SIG-M5 (cell line): ENCODE measurements at places on chromosomes 13 and 19.

GRCh38 chr13:22735011-22735995, 445.5 kb upstream of the SGCG start:
- DNase-seq, result no peak

GRCh38 chr13:32446220-32446619, 18.3 kb upstream of the N4BP2L1 start:
- no peak for DNase-seq

- no peak for DNase-seq
Measured at GRCh38 chr19:14473978-14474578, 1.1 kb downstream of the PTGER1 start.

- no peak for DNase-seq
Measured at GRCh38 chr13:43785261-43785649, 1.5 kb downstream of the ENOX1 start.

DNA sequence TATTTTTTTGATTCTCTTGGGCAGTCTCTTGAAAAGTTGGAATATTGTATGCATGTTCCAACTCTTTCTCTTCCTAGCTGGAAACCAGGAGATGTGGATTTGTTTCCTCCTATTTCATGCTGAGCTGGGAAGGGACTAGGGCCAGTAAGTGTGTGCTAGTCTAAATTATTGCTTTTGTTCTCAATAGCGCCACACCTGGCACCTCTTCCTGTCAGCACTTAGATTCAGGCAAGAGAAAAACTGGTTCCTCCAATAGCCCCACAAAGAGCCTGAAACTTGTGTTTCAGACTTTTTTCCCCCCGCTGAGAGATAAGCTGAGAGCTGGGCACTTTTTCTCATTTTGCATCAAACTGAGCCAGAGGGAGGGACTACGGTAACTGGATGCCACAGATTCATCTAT, 353.4 kb downstream of the OLFM4 start:
- DNase-seq, result no peak

DNA sequence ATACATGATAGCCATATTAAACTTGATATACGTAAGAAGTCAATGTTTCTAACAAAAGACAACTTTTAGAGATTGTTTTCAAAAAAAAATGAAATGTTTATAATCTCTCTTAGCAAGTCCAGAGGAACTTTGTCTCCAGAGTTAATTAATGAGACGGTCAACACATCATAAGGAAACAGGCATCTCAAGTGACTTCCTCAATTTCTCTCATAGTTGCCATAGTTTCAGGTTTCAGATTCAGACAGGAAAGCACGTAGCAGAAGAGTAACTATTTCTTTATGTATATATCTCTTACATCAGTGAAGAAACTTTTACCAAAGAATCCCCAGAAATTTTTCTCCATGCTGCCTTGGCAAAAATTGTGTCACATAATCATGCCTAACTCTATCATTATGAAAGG, 159.6 kb upstream of the ATXN8OS start:
- DNase-seq, result peak; percentile 45

DNA sequence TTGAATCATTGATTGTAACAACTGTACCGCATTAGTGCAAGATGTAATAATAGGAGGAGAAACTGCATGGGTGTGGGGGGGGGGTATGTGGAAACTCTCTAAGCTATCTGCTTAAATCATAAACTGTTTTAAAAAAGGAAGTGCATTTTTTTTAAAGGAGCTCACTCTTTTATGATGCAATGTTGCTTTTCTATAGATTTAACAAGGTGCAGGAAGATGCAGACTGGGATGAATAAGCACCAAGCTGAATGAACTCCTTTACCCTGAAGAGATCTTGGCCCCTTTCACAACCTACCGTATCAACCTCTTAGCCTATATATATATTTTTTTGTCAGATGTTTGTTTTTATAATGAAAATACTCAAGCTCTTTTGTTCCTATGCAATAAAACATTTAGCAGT, 95.9 kb downstream of the AKAP11 start:
- peak; percentile 18 for DNase-seq

DNA sequence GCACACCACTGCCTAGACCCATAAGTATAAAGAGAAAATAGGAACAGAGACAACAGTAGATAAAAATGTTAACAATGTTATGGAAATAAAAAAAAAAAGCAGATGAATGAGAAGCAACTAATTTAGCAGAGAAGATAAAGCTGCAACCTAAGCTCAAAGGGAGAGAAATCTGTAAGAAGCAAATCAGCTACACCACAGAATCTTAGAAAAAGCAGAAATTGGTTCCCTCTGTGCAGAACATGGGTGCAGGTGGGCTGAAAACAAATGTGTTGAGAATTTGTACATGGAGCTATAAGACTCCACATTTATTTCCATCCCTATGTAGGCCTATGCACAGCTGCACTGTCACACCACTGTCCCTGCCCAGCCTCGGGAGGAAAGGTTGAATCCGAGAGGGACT, 44.8 kb upstream of the KATNAL1 start:
- DNase-seq, result no peak

- DNase-seq, result no peak
Measured at GRCh38 chr13:44012910-44013757, 133.4 kb downstream of the LACC1 start.

DNA sequence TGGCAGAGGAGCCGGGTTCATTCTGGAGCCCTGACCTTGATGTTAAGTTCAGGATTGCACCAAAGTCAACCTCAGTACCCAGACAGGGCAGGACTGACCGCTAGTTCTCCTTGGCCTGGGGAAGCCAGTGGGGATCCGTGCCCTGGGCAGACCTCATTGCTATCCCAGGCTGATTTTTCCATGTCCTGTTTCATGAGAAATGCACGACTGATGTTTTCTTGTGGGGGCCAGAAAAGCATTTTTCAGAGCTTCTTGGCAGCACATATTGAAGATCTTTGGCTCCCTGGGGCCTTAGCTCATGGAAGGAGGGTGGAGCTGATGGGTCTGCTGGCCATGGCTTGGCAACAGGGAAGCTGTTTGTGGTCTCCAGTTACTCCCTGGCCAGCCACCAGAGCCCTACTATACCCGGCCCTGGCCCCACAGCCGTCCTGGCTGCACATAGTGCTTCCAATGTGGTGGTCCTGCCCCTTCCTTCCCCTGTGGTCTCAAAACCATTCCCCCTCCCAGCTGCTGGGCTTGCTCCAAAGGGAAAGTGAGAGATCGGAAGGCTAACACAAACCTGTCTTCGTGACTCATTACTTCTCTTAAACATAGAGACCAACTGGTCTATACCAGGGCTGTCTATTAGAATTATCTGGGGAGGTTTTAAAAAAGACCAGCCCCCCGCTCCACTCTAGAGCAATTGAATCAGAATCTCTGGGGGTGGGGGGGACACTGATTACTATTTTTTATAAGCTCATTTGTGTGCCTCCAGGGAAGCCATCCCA, 11.2 kb downstream of the IL17D start:
- no peak for DNase-seq

GRCh38 chr19:50720181-50720920, 749 bp upstream of the SHANK1 start:
- no peak for DNase-seq

DNA sequence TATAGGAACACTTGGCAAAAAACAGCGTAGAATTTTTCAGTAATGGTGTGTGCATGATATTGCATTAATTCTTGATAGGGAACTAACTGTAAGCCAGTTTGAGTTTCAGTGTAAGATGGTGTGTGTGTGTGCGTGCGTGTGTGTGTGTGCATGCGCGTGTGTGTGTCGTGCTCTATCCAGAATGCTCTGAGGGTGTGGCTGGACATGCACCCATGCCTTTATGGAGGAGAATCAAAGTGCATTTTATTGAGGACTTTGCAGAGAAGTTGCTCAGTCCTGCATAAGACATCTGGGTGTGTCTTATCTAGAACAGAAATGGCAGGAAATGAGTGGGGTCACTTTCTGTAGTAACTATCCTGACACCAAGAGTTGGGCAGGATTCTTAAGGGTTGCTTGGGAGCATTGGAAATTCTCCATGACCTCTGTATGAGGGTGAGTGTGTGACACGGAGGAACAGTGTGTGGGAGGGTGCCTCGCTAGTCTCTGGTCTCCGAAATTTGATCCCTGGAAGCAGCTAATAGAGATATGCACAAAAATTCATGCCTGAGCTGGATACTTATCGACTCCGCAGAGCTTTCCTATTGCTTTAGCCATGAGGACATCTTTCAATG, 252.2 kb downstream of the TSHZ3 start:
- DNase-seq, result no peak

DNA sequence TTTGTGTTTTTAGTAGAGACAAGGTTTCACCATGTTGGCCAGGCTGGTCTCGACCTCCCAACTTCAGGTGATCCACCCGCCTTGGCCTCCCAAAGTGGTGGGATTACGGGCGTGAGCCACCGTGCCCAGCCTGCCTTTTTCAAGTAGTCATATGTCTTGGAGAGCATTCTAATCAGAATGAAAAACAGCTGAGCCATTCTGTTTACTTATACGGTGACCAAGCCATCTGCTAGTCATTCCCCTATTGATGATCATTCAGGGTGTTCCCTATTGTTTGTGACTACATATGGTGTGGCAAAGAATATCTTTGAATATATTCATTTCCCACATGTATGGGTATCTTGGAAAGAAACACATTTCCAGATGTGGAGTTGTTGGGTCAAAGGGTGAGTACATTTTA, 17.2 kb downstream of the BLOC1S3 start:
- no peak for DNase-seq

GRCh38 chr13:51237887-51238286, 15.7 kb downstream of the FAM124A start:
- no peak for DNase-seq

- no peak for DNase-seq
Measured at GRCh38 chr13:33757713-33758112, 60.2 kb upstream of the RFC3 start.
